ENCODE measurements at places on chromosomes 2 and 18.

DNA sequence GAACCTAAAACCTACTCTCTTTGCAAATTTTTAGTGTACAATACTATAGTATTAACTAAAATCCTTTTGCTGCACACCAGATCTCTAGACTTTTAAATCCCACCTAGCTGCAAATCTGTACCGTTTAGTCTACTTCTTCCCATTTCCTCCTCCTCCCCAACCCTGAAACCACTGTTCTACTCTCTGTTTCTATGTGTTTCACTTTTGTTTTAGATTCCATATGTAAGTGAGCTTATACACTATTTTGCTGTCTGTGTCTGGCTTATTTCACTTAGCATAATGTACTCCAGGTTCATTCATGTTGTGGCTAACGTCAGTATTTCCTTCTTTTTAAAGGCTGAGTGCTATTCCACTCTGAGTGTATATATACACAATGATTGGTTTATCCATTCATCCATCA, 18.4 kb upstream of the DSC2 start:
- no peaks in the 10 kb centered on the region for H3K27me3 ChIP-seq
- H3K36me3 ChIP-seq, result no peaks in the 10 kb centered on the region
- H3K27ac ChIP-seq, result no peak overlapping the region
- DNase-seq, result no peak
- no peaks in the 10 kb centered on the region for H3K4me1 ChIP-seq

DNA sequence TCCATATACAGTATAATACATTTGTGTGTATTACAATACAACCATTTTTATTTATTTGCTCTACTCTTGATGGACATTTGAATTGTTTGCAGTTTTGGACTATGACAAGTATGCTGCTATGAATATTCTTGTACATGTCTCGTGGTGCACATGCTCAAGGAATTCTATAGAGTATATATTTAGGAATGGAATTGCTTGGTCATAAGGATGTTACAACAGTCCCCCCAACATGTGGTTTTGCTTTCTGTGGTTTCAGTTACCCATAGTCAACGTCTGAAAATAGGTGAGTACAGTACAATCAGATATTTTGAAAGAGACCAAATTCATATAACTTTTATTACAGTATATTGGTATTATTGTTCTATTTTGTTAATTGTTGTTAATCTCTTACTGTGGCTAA, 24.1 kb upstream of the PLEKHM3 start:
- no peak for DNase-seq
- H3K27me3 ChIP-seq, result no peaks in the 10 kb centered on the region
- H3K4me1 ChIP-seq, result no peaks in the 10 kb centered on the region
- no peak overlapping the region for H3K27ac ChIP-seq
- no peaks in the 10 kb centered on the region for H3K36me3 ChIP-seq
- no peak overlapping the region for H3K4me3 ChIP-seq

- H3K4me1 ChIP-seq, result no peaks in the 10 kb centered on the region
- H3K27ac ChIP-seq, result no peak overlapping the region
- no peak for DNase-seq
- H3K4me3 ChIP-seq, result no peak overlapping the region
- no peaks in the 10 kb centered on the region for H3K36me3 ChIP-seq
Measured at GRCh38 chr2:161725297-161725696, 101.1 kb downstream of the SLC4A10 start.

DNA sequence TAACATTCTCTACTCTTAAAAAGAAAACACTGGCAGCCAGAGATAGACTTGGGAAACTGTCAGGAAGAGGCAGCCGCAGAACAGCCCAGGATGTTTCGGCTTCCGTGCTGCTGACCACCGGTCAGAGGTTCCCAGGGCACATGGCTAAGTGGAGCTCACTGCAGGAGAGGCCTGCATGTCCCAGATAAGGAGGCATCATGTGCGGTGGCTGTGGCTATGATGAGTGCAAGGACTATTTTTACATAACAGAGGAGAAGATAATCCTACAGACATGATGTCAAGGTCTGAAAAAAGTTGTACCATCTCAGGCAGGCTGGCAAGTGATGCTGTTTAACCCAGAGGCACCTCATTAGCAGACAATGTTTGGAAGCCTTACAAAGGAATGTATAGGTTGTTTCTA, 252.3 kb downstream of the CYRIA start:
- no peak for DNase-seq
- H3K27me3 ChIP-seq, result no peaks in the 10 kb centered on the region
- H3K4me1 ChIP-seq, result no peaks in the 10 kb centered on the region
- no peaks in the 10 kb centered on the region for H3K36me3 ChIP-seq
- no peak overlapping the region for H3K4me3 ChIP-seq
- H3K27ac ChIP-seq, result no peak overlapping the region

DNA sequence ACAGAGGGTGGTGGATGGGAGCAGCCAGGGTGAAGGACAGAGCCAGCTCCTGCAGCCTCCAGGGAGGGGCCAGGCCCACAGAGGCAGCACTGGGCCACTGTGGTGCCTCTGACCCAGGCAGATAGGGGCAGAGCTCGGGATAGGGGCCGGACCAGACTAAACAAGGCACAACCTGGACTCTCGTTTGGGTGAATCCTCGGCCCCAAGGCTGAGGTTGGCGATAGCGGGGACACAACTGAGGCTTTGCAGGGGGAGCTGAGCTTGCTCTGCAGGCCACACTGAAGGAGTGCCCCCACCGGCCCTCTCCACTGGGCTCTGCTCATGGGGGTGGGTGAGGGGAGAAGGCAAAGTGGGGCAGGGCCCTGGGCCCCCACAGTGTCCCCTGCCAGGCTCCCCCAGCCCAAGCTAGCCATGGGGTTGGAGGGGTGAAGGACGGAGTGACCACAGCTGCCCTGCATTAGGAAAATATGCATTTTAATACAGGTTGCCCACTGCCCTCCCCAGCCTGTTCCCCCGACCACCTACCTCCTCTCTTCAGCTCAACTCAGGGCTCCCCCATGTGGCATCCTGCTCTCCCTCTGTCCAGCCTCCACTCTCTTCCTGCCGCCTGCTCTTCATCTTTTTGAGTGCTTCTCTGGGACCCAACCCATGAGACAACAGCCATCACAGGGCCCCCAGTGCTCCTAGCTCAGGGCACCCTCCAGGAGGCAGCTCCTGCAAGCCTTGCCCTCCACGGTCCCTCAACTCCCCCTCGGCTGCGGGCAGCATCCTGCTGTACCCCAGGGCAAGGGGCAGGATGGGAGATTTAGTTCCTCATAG, 152.8 kb downstream of the INHBB start:
- no peak overlapping the region for H3K27ac ChIP-seq
- no peak for DNase-seq
- no peak overlapping the region for H3K4me3 ChIP-seq
- no peaks in the 10 kb centered on the region for H3K36me3 ChIP-seq
- H3K4me1 ChIP-seq, result no peaks in the 10 kb centered on the region
- H3K27me3 ChIP-seq, result peaks cover 3% of the 10 kb centered on the region

- H3K36me3 ChIP-seq, result no peaks in the 10 kb centered on the region
- H3K27ac ChIP-seq, result no peak overlapping the region
- H3K4me1 ChIP-seq, result peaks cover 24% of the 10 kb centered on the region
- DNase-seq, result no peak
- peaks cover 93% of the 10 kb centered on the region for H3K27me3 ChIP-seq
Measured at GRCh38 chr2:222297600-222297935, 1.2 kb downstream of the PAX3 start.

DNA sequence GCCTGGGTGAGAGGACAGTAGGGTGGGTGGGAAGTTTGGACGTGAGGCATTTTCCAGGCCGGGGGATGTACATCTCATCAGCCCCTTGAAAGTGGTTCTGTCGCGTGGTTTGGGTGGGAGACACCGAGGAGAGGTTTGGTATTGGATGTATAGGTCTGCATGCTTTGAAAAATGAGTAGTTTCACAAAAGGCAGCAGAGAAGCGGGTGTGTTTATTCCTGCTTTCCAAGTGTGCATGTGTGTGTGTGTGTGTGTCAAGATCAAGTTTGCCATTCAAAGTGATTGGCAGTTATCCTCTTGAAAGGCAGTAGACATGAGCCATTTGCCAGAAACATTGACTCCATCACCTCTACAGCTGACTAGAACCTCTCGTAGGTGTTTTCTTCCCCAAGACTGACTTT, 423.1 kb upstream of the POU3F3 start:
- H3K27me3 ChIP-seq, result no peaks in the 10 kb centered on the region
- H3K4me1 ChIP-seq, result 0 out of 2 replicates have a peak, but pooled peaks cover 2% of the 10 kb centered on the region
- no peaks in the 10 kb centered on the region for H3K36me3 ChIP-seq
- no peak overlapping the region for H3K4me3 ChIP-seq
- H3K27ac ChIP-seq, result no peak overlapping the region

- no peaks in the 10 kb centered on the region for H3K4me1 ChIP-seq
- no peaks in the 10 kb centered on the region for H3K36me3 ChIP-seq
- H3K4me3 ChIP-seq, result no peak overlapping the region
- DNase-seq, result peak; percentile 13
- H3K27ac ChIP-seq, result no peak overlapping the region
- no peaks in the 10 kb centered on the region for H3K27me3 ChIP-seq
Measured at GRCh38 chr2:223815186-223815883, 22.0 kb downstream of the AP1S3 start.

DNA sequence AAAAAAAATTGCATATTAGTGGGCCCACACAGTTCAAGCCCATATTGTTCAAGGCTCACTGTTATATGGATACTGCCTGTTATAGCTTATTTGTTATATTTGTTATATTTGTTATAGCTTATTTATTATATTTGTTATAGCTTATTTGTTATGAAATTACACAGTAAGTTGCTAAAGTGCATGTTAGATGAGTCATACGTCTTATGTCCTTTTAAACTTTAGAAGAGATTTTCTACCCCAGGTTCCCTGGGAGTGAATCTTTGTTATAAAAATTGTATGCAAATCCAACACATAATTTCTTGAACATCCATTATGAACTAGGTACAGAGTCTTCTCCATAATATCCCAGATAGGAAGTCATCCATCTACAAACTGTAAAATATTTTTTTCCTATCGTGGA, 22.1 kb downstream of the HTR2B start:
- H3K4me1 ChIP-seq, result no peaks in the 10 kb centered on the region
- peaks cover 2% of the 10 kb centered on the region for H3K36me3 ChIP-seq
- H3K27ac ChIP-seq, result no peak overlapping the region
- no peak for DNase-seq

DNA sequence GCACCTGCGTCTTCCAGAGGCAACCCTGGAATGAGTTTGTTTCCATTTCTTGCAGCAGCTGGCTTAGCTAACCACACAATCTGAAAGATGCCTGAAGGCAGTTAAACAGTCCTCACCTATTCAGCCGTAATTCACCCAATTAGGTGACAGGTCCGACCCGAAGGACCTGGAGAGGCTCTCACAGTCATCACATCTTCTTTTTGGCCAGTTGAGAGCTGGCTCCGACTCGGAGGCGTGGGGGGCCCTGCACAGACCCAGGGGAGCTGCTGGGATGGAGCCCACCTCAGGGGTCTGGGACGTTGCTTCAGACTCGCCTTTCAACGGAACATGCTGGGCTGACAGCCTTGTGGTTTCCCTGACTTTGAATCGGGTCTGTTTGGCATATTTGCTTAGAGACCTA, 187.3 kb downstream of the RTP5 start:
- H3K4me3 ChIP-seq, result no peak overlapping the region
- no peak overlapping the region for H3K27ac ChIP-seq

Data from H1 (cell line).